Panc1 (cell line): ENCODE measurements at places on chromosomes 5 and 9.

- no peak for DNase-seq
Observed at GRCh38 chr5:144880513-144880912, 709.8 kb downstream of the KCTD16 start.

DNA sequence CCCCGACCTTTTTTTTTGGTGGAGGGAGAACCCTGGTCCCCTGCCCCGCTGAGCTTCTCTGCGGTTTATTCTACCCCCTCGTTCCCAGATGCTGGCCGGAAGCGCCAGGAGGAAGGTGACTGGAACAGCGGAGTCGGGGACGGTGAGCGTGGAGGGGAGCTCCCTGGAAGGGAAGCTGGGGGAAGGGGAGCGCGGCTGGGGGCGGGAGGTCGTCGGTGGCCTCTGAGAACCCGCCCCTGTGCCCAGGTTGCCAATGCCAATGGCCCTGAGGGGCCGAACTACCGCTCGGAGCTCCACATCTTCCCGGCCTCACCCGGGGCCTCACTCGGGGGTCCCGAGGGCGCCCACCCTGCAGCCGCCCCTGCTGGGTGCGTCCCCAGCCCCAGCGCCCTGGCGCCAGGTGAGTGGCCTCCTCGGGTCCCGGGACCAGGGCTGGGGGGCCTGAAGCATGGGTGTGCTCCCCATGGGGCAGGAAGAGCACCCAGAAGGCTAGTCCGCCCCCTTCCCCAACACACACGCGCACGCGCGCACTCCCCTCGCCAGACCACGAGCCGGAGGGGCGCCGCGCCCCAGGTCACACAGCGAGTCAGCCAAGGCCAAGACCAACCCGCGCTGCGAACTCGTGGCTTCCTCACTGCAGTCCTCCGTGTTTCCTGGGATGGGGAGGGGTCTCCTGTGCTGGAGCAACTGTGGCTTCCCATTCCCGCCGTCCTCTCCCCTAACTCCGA lies 10.6 kb downstream of the MYOZ3 start:
- DNase-seq, result no peak

- no peak for DNase-seq
Observed at GRCh38 chr9:121305269-121305994, 37.5 kb downstream of the GSN start.

DNA sequence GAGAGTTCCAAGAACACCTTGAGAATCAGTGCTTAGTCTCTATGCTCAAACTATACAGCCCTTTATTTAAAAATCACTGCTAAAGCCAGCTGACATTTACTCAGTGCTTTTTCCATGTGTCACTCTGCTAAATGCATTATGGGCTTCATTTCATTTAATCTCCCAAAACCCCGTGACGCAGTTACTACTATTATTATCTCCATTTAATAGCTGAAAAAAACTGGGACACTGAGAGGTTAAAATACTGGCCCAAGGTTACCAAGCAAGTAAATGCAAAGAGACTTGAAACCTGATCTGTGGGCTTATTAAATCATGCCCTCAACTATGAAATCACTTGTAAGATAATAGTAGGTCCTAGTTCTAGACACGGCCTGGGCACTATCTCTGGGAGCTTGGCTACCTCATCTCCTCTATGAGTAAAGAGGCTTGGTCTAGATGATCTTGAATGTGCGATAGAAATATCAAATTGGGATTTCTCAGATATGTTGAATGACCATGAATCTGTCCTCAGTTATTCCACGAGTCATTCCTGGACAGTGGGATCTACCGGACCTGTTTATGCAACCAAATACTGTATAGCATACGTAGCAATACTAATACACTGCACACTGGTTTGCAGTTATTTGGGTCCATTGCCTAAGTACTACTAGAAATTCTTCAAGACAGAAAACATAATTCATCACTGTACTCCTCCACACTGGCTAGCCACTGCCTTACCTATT lies 32.3 kb downstream of the MARCHF11 start:
- no peak for DNase-seq

GRCh38 chr5:169627551-169627950 lies 9.5 kb upstream of the DOCK2 start:
- DNase-seq, result no peak

DNA sequence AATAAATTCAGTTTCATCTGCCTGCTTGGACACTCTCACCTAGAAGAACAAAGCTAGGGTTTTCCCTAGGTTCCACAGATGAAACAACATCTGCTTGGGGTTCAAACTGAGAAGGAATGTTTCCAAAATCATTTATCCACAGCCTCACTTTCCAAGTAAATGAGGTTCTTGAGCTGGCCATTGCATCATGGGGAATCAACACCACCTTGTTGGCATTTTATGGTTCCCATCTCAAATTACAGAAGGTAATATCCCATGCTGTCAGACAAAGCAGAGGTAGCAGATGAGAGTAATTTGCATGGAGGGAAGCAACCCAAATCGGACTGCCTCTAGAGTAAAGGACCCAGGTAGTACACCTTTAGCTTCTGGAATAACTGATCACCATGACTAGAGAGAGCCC lies 10.5 kb upstream of the NR4A3 start:
- no peak for DNase-seq

DNA sequence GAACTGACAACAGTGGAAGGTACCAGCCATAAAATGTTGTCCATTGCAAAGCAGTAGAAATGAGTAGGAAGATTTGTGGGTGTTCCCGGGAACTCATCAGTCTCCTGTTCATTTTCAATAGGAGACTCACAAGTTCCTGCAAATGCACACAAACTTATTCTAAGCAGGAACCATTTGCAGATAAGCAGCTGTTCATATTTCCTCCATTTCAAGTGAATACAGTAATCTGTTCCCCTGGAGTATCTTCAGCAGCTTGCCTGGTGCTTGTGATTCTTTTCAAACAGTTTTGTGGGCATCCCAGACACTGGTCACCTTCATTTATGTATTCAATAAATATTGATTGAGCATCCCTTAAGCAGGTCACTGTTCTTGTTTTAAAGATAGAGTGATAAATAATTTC lies 1315.5 kb upstream of the C9orf72 start:
- no peak for DNase-seq
